ENCODE measurements at places on chromosomes 3 and 15. TPM values are rescaled to one million over a fixed set of nuclear protein-coding genes. Genes with fewer than 3 reads are reported as not detected.

- DNase-seq, result no peak
These were observed 433.8 kb upstream of the RBMS3 start for GRCh38 chr3:28846971-28847478.

GRCh38 chr3:180072786-180073185 lies 36.0 kb upstream of the PEX5L start:
- DNase-seq, result no peak

- peak; percentile 92 for DNase-seq
These were observed 30.5 kb upstream of the SRP14 start for GRCh38 chr15:40069178-40070165.

DNA sequence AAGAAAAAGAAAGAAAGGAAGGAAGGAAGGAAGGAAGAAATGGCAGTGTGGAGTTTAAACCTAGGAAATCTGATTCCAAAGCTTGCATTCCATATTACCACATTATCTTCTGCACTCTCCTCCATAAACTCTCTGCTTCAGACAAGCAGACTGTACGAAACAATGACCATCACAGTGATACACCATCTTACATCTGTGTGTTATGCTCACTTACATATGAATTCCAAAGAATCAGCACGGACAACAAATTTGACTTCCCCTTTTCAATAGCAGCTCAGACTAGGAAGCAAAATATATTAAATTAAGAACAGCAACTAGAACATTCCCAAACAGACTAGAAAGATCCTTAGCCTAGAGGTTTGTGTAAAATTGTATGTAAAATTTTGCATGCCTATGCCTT lies 18.0 kb upstream of the PPM1L start:
- DNase-seq, result no peak

DNA sequence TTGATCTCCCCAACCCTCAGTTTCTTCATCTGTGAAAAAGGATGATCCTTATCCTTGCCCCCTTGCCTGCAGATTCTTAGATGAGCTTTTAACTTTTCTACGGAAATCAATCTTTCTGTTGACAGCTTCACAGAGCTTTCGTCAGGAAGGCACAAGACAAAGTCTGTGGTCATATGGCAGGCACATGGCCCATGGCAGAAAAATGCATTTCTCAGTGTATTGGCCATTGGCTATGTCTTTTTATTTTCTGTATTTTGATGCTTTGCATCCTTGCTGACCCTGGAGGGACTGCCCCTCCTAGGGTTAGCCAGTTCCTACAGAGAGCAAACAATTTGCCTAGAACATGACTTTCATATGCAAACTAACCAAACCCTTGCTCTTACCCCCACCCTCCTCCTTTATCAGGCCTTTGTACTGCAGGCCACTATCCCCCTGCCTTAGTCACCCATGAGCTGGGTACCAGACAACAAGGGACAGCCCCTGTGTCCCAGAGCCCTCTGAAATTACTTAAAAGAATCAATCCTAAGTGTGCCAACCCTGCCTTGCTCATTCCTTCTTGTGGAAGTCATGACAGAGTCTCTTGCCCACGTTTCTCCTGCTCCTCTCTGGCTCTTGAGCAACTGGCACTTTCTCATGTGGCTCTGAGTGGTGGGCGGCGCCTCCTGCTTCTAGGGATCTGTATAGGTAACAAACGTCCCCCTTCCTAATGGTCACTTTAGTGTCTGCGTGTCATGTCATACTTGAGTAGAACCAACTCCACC lies 24.1 kb upstream of the NOX5 start:
- no peak for DNase-seq

DNA sequence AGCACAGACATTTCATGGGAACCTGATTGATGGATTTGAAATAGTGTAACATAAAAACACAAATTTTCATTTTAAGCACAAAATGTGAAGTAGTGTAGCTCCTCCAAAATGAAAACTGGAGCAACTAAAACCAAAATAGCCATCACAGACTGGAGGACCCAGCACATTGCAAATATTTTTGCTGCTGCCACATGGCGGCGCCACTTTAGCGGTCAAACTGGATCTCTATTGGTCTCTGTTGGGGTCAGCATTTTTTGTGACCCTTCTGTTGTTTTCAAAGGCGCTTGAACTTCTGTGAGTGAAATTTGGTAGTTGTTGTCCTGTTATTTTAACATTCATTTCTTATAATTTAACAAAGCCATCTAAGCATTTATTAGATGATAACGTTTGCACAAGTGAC lies 259.9 kb downstream of the IL20RB start:
- no peak for DNase-seq

GRCh38 chr3:63519426-63519825 lies 133.0 kb upstream of the SNTN start:
- DNase-seq, result peak; percentile 42

EIF1B gene
- total RNA-seq, result 27.8 TPM

IQCH gene
- 14.0 TPM for total RNA-seq

DLEC1 gene
- not detected for total RNA-seq

Measured in renal cortical epithelial cell (primary cell).